ENCODE measurements at places on chromosomes 12 and 14.

DNA sequence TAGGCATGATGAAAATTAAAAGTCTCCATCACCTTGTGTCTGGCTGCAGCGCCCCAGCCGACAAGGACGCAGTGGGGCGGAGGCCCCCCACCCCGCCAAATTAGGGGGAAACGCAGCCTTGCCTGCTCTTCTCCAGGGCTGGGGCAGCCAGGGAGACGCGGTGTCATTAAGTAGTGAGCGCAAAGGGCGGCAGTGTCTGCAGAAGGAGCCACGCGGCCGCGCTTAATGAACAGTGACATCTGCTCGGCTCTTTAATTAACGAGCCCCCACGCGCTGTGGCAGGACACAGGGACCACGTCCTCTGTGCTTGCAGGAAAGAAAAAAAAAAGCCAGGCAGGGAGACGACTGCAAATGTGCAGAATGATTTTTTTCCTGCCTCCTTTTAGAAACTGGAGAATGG lies 93.4 kb upstream of the NCOR2 start:
- no peak for DNase-seq

DNA sequence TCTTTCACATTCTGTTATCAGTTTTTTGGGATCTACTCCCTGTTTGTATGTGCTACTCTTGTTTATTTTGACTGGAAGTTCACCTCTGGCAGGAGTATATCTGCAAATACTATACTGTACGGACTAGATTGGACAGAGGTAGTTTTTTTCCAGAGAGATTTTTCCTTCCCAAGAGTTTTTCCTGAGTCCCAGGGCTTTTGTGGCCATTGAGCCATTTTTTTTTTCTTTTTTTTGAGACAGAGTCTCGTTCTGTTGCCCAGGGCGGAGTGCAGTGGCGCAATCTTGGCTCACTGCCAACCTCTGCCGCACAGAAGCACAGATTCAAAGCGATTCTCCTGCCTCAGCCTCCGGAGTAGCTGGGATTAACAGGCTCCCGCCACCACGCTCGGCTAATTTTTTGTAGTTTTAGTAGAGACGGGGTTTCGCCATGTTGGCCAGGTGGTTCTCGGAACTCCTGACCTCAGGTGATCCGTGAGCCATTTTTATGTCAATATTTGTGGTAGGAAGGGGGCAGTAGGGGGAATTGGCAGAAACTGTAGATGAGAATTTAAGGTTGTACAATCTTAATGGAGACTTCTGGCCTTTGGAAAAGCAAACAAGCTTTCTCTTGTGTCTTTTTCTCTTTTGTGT lies 19.4 kb downstream of the KTN1 start:
- no peak for DNase-seq

- no peak for DNase-seq
Measured at GRCh38 chr14:103931422-103931821, 3.2 kb downstream of the TDRD9 start.

DNA sequence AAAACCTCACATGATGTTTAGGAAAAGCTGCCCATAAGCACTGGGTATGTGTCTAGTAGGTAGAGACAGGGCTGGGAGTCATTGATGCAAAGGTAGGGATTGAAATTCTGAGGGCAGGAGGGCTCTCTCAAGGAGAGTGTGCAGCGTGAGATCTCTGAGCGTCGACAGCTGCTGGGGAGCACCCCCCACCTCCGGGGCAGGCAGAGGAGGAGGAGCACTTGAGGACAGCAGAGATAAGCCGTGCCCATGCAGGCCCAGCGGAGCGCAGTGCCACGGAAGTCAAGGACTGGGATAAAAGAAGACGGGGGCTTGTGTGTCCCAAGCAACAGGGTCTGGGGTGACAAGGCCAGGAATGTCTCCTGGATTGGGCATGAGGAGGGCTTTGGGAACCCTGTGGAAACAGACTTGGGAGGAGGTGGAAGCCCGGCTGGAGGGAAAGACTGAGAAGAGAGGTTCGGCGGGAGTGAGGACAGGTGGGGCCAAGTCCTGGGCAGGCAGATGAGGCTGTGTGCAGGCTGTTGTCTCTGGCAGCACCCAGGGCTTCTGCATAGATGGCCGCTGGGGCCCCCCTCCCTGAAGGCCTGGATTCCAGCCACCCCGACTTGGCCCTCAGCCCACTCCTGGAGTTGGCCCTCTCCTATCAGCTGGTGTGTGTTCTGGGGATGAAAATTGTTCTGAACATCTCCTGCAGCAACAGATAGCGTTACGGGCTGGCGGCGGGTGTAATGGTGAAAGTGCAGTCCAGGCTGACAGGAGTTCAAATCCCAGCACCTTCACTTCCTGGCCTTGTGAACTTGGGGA lies 1.9 kb downstream of the CACNA2D4 start:
- DNase-seq, result no peak

DNA sequence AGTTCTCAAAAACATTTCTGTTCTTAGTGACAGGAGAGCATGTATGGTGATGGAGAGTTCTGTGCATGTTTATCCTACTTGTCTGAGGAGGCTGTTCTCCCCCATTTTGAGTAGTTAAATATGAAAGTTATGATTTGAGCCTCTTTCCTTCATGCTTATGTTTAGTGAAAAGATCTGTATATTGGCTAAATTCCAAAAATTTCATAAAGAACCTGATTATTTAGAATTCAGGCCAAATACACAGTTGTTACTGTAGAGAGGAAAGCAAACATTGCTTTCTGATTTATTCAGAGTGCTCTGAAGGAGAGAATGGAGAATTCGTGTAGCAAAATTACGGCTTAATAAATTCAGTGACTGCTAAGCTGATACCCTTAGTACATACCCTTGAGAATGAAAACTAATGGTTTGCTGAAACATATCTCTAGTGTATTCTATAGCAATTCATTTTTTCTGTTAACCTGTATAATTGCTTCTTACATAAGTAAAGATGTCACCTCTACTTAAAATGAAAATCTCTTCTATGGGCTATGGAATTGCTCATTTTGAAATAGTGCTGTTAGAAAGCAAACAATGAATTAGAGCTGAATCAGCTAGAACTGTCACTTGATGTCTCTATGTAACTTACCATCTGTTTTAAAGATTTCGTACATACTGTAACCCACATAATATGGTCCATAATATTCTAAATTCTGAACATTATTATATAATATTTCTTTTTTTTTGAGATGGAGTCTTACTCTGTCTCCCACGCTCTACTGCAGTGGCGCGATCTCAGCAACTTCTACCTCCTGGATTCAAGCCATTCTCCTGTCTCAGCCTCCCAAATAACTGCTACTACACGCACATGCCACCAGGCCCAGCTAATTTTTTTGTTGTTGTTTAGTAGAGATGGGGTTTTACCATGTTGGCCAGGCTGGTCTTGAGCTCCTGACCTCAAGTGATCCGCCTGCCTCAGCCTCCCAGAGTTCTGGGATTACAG lies 417.0 kb upstream of the RGS6 start:
- DNase-seq, result no peak

- DNase-seq, result no peak
Measured at GRCh38 chr12:131378861-131379665, 331.8 kb upstream of the SFSWAP start.

GRCh38 chr12:105590571-105590970 lies 260.1 kb downstream of the C12orf75 start:
- no peak for DNase-seq

DNA sequence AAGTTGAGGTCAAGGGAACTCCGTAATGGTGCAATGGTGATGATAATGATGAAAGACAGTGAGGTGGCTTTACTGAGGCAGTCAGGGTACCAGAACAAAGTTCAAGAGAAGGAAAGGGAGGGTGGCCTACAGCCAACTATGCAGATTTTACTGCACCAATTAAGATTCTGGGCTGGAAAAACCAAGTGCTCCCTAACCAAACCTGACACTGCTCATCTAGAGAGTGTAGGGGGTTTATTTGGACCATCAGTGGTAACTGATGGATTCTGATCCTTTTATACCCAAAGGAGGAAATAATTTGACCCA lies 387 bp downstream of the LRRC9 start:
- DNase-seq, result no peak

DNA sequence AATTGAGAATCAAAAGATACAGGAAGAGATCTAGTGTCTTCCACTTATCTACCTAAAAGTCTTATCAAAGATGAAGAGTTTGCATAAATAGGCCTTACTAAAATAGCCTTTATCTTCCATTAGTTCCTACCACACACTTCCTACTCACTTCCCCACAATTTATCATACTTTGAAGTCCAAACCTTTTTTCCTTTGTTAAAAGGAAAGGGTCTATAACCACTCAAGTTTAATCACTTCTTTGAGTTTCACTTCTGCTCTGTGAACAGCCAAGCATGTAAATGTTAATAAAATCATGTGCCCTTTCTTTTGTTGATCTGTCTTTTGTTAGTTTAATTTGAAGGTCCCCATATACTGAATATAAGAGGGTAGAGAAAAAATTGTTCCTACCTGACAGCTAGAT lies 114.5 kb downstream of the PHLDA1 start:
- no peak for DNase-seq

DNA sequence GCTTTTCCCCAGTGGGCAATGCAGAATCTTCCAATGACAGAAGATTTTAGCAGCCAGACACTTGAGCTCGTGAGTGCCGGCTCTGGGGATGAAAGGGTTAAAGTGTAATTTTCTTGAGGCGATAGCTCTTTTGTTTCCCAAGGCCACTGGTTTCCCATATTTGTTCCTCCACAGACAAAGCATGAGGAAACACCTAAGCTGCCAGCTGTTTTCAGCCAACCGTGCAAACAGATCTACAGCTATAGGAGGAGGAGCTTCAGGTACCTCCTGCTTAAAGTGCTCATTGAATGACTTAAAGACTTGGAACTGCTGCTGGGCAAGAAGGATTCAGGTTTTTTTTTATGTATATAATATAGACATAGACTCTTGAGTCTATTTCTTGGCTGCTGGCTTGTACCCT lies 1311.5 kb downstream of the TMEM121 start:
- DNase-seq, result no peak

DNA sequence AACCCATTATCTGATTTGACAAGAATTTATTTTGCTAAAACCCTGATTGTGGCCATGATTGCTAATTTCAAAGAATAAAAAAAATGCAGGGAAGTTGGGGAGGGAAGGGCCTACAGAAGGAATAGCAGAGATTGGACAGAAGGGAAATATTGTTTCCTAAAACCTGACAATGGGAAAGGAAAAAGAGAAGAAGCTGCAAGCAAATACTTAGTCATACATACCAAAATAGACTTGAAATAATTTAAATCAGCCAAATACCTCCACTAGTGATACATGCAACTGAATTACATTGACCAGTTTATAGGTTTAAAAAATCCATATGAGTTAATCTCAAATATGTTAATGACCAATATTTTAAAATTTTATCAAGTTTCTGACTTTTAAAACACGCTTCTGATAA lies 75.1 kb downstream of the PELI2 start:
- no peak for DNase-seq

GRCh38 chr12:47717443-47718193 lies 7.7 kb downstream of the ENDOU start:
- DNase-seq, result peak; percentile 90

DNA sequence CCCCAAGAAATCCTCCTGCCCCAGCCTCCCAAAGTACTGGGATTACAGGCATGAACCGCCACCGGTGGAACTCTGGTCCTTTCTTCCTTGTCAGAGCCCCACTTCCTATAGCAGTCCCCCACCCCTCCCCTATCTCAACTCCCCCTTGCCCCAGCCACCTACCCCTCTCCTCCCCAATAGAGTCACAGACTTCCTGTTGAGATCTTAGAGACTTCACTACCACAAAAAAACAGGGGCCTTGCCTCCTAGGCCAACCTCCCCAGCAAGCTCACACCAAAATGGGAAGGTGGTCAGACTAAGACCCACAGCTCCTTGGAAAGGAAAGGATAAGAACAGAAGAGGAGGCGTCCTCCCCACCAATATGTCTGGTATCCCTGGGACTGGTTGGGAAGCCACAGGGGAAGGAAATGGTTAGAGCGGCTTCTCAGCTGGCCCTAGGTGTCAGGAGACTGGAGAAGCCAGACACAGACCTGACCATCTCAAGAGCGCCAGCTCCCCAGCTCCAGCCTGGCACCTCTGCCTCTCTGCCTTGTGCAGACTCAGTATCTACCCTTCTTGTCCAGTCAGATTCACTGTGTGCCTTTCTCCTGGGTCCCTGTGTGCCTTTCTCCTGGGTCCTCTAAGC lies 8.5 kb downstream of the ITGB7 start:
- DNase-seq, result no peak

DNA sequence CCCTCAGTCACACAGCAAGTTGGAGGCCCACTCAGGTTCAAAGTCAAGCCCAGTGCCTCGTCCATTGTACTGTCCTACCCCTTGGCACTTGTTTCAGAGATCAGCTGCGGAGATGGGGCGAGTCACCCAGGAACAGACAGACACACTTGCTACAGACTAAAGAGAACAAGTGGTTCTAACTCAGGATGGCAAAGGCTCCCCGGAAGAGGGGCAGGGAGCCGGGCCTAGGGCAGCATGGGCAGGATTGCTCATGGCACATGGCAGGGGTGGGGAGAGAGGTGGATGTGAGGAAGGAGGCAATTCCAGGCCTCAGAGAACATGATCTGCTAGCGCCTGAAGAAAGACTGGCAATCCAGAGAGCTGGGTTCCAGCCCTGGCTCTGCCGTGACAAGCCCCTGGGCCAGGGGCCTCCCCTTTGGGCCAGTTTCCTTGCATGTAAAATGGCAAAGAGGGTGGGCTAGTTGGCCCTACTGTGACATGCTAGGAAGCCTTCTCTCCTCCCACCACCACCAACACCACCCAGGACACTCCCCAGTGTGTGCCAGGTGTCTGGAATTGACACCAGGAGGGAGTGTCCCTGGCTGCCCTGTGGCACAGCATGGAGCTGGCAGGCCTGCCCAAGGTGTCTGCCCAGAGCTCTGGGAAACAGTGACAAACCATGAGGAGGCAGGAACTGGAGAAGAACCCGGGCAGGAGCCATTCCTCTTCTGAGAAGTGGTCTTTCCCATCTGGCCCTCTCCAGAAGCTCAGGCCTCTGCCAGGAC lies 24.0 kb upstream of the IRF2BPL start:
- DNase-seq, result no peak

- DNase-seq, result no peak
Measured at GRCh38 chr12:16949871-16950667, 344.1 kb upstream of the LMO3 start.

DNA sequence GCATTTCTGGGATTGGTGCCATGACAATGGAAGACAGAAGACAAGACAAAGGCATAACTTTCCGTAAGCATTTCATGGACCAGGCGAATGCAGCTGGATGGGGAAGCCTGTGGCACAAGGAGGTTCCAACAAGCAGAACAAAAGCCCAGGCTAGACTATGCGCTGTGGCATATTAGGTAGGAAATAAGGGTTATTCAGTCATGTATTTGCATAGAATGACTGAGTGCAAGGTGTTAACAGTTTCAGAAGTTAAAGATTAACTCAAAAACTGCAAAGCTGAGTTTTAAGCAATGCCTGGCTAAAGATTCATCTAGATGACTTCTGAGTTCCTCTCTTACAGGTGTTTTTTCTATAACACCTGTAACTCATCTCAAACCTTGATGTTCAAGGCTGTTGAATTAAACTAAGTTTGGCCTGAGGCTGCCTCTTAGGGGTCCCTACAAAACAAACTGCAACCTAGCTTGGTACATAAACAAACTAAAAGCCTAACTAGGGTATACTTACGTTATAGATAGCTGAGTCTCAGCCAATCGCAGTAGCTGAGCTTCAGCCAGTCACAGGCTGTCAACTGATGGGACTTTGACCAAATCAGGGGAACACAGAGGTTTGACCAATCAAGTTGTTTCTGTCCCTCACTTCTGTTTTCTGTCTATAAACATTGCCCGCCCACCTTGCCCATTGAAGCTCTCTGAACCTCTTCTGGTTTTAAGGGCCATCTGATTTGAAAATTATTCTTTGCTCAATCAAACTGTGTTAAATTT lies 52.2 kb upstream of the PLBD1 start:
- no peak for DNase-seq

All from pons (tissue), 1 donor.